ENCODE measurements at places on chromosomes 5 and 9. TPM values are rescaled to one million over a fixed set of nuclear protein-coding genes. Genes with fewer than 3 reads are reported as not detected.

DNA sequence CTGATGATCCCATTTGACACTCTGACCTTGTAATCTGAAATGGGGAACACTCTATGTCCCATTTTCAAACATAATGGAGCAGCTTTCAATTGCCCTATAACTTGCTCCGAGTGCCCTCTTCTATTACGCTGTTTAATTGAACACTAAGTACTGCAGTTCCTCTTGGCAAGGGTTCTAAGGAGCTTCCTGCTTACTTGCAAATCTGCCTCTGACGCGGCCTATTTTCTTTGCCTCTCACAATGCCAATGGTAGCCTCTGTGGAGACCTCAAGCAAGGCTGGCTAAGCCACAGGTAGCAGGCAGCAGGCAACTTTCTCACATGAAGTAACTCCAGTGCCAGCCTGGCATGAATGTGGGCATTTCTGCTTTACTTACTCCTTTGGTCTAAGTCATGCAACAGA lies 443.4 kb upstream of the TRPC7 start:
- no peaks in the 10 kb centered on the region for H3K36me3 ChIP-seq
- peaks cover 19% of the 10 kb centered on the region for H3K4me1 ChIP-seq
- no peak overlapping the region for H3K4me3 ChIP-seq

GRCh38 chr5:22938362-22938761 lies 85.2 kb upstream of the CDH12 start:
- no peaks in the 10 kb centered on the region for H3K27me3 ChIP-seq
- no peak overlapping the region for H3K4me3 ChIP-seq
- H3K4me1 ChIP-seq = no peaks in the 10 kb centered on the region
- no peak for DNase-seq
- H3K36me3 ChIP-seq = no peaks in the 10 kb centered on the region

DNA sequence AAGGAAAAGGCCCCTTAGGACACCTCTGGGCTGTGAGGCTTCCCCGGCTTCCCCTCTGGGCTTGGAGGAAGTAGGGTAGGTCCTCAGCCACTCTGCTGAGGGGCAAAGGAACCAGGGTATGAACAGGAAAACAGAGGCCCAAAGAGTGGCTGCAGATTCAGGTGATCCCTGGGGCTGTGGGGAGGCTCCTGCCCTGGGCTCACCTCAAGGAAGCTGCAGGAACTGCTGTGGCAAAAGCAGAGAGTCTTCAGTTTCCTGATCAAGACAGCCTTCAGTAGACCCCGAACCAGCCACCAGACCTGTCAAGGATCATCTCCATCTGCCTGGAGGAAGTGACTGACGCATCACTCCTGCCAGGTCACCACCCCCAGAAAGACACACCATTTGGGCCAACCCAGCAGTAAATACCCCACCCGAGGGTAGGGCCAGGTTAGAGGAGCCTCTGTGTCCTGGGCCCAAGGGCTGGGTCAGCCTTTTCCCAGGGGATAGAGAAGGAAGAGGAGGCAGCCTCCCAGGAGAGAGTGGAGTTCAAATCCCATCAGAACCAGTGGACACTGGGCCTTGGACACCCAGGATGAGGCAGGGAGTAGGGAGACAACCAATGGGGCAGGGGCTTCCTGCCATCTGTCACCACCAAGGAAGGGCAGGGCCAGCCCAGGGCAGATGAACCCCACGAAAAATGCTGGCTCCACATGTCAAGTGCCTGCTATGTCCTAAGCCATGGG lies 5.8 kb upstream of the ST6GALNAC6 start:
- no peak overlapping the region for H3K4me3 ChIP-seq
- peaks cover 21% of the 10 kb centered on the region for H3K36me3 ChIP-seq
- peaks cover 52% of the 10 kb centered on the region for H3K4me1 ChIP-seq
- no peaks in the 10 kb centered on the region for H3K27me3 ChIP-seq

DNA sequence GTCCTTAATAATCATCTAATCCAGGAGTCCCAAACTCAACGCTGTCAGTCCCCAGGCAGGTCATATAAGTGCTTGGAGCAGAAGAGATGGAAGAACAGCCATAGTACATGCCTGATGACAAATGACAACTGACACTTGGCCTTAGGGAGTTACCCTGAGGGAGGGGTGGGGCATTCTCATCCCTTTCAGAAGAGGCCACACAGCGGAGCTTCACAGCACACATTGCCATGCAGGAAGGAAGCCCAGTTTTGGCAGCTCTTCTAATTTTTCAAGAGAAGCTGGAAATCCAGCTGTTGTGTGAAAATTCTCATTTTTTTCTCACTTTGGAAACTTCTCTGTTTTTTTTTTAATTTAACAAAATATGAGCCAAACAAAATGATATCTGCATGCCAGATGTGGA lies 89.0 kb downstream of the ASTN2 start:
- no peaks in the 10 kb centered on the region for H3K36me3 ChIP-seq
- H3K27ac ChIP-seq = no peak overlapping the region
- no peaks in the 10 kb centered on the region for H3K27me3 ChIP-seq
- H3K4me3 ChIP-seq = no peak overlapping the region
- H3K4me1 ChIP-seq = no peaks in the 10 kb centered on the region

- no peaks in the 10 kb centered on the region for H3K27me3 ChIP-seq
- DNase-seq = no peak
- peaks cover 4% of the 10 kb centered on the region for H3K36me3 ChIP-seq
- H3K27ac ChIP-seq = no peak overlapping the region
- H3K4me3 ChIP-seq = no peak overlapping the region
- H3K4me1 ChIP-seq = peaks cover 13% of the 10 kb centered on the region
Measured at GRCh38 chr9:6924988-6925563, 167.3 kb downstream of the KDM4C start.

- H3K4me3 ChIP-seq = no peak overlapping the region
- no peaks in the 10 kb centered on the region for H3K4me1 ChIP-seq
- no peak for DNase-seq
- H3K36me3 ChIP-seq = no peaks in the 10 kb centered on the region
- H3K27me3 ChIP-seq = no peaks in the 10 kb centered on the region
- H3K27ac ChIP-seq = no peak overlapping the region
Measured at GRCh38 chr5:178515776-178516503, 74.3 kb downstream of the COL23A1 start.

DNA sequence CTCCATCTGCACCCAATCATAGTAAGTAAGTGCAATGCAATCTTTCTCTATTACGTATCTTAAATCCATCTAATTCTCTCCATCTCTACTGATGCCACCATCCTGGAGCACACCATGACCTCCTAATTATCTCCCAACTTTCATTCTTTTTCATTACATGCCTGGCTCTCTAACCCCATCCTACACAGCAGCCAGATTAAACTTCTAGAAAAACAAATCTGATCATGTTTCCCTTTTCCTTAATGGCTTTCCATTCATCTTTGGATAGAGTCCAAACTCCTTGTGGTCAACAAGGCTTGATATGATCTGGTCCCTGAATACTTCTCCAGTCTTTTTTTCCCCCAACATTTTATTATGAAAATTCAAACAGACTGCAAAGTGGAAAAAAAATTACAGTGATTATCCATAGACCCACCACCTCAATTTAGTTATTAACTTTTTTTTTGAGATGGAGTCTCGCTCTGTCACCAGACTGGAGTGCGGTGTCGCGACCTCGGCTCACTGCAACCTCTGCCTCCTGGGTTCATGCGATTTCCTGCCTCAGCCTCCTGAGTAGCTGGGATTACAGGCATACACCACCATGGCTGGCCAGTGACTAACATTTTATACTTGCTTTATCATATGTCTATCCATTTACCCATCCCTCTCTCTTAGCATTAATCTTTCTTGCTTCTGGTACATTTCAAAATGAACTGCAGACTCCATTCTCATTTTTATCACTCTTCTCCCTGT lies 5.2 kb downstream of the PPP2R2B start:
- peaks cover 22% of the 10 kb centered on the region for H3K27me3 ChIP-seq
- no peak for DNase-seq
- no peak overlapping the region for H3K27ac ChIP-seq
- no peak overlapping the region for H3K4me3 ChIP-seq

DNA sequence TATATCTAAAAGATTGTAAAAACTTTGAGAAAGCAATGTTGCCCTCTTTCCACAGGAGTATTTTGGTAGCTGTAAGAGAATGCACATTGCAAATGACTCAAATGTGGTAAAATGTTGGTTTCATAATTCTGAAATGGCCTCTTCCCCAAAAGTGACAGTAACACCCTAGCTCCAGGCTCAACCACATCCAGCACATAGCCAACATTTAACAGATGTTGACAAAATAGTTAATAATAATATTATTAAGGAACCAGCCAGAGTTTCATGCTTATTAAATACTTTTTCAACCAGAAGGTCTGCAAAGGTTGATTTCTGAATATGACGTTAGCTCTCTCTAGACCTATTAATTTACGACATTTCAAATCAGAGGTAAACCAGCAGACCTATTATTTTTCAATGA lies 1.3 kb downstream of the ANXA1 start:
- H3K27me3 ChIP-seq = no peaks in the 10 kb centered on the region
- no peaks in the 10 kb centered on the region for H3K36me3 ChIP-seq
- peak overlapping the region; percentile 72 for H3K27ac ChIP-seq
- peaks cover 74% of the 10 kb centered on the region for H3K4me1 ChIP-seq

DNA sequence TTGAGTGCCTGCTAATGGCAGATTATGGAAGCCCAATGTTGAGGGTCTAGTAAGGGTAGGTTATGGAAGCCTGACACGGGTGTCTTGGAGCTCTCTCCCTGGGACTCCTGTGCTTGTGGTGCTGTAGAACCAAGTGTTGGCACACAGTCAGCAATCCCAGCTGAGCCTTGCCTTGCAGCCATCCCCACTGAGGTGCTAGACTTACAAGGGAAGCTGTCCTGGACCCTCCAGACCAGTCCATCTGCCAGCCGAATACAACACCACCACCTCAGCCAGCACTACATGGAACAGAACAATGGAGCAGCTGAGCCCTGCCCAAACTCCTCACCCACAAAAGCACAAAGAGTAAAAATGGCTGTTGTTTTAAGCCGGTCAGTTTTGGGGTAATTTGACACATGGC lies 90.5 kb upstream of the DNAH5 start:
- H3K4me1 ChIP-seq = peaks cover 31% of the 10 kb centered on the region
- no peaks in the 10 kb centered on the region for H3K36me3 ChIP-seq
- no peaks in the 10 kb centered on the region for H3K27me3 ChIP-seq
- peak overlapping the region; percentile 83 for H3K27ac ChIP-seq

DNA sequence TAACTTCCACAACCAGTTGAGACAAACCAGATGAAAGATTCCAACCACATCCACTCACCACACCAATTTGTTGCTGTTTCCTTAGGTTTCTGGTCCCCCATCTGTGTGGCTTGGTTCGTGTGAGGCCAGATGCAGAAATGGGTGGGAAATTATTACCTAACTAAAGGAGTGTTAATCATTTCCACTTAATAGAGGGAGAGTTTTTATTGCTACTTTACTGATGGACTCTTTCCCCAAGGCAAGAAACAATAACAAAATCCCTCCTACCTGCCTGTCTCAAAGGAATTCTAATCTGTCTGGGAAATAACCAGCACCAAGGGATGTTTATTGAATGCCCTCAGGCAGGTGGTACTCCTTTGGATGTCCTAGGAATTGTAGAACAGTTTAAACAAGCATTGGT lies 76.3 kb downstream of the TMEM167A start:
- no peak overlapping the region for H3K4me3 ChIP-seq
- H3K36me3 ChIP-seq = no peaks in the 10 kb centered on the region
- H3K27ac ChIP-seq = no peak overlapping the region

GRCh38 chr5:104955479-104955878 lies 1392.9 kb upstream of the NUDT12 start:
- no peaks in the 10 kb centered on the region for H3K4me1 ChIP-seq
- H3K4me3 ChIP-seq = no peak overlapping the region
- no peaks in the 10 kb centered on the region for H3K27me3 ChIP-seq
- no peak overlapping the region for H3K27ac ChIP-seq

- H3K36me3 ChIP-seq = no peaks in the 10 kb centered on the region
- no peaks in the 10 kb centered on the region for H3K27me3 ChIP-seq
- DNase-seq = no peak
- no peak overlapping the region for H3K4me3 ChIP-seq
- peaks cover 9% of the 10 kb centered on the region for H3K4me1 ChIP-seq
- no peak overlapping the region for H3K27ac ChIP-seq
Measured at GRCh38 chr5:148492351-148492750, 108.6 kb downstream of the FBXO38 start.

Gene PCDHB7
- 0.77 TPM for total RNA-seq

Gene CDK9
- 43.4 TPM for total RNA-seq

Gene DNAJC25
- 5.7 TPM for total RNA-seq

Gene IFNA13
- total RNA-seq = not detected

Gene PHF2
- 23.0 TPM for total RNA-seq

Gene TBC1D2
- 2.0 TPM for total RNA-seq

Gene SOX30
- total RNA-seq = 0.21 TPM

Gene IL3
- total RNA-seq = not detected
